ENCODE measurements at places on chromosomes 5 and 9.
A peak's percentile ranks its signal among the peaks of the same experiment; 100 is the strongest.

DNA sequence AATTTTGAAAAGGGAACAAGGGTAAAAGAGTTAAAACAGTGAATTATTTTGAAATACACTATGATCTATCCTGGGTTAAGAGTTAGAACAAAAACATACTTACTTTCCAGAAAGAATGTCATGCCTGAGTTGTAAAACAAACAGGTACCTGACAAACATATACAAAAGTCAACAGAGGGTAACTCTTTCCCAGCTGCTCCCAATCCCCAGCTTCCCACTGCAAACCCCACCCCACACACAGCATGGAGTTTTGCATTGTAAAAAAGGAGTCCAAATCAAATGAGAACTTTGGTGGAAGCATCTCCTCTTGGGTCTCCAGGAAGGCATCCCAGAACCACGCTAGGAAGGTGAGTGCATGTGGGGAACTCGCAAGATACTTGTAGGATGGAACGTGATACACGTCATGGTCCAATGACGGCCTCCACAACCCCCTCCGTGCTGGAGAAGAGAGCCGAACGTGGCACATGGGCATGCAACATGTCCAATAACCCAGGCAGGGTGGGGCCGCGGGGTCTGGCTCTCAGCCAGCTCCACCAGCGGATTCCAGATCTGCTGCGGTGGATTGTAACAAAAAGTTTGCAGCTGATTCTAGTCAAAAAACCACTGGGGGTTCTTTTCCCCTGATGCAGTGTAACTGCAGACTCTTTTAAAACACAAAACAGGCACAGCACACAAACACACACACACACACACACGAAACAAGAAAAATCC lies 55.8 kb downstream of the EPB41L4B start:
- no peak for DNase-seq

GRCh38 chr9:129408535-129409215 lies 212.2 kb downstream of the C9orf50 start:
- DNase-seq, result no peak

- DNase-seq, result no peak
These were observed 18.0 kb upstream of the FBP2 start for GRCh38 chr9:94611638-94612068.

DNA sequence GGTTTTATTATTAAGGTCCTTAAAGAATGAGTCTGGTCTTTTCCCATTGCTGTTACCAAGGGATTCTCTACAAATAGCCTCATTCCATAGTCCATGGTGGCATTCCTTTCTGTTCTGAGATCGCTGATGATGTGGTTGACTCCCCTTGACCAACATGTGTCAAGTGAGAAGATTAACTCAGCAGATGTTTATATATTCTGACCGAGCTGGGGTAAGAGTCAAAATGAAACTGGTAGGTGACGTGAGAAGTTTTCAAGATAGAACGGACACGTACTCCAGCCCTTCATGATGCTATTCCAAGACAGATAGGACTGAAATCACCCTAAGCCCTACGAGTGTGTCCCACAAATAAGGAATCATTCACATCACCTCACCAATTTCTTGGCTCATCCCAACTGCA lies 155.5 kb upstream of the WWC1 start:
- DNase-seq, result no peak

DNA sequence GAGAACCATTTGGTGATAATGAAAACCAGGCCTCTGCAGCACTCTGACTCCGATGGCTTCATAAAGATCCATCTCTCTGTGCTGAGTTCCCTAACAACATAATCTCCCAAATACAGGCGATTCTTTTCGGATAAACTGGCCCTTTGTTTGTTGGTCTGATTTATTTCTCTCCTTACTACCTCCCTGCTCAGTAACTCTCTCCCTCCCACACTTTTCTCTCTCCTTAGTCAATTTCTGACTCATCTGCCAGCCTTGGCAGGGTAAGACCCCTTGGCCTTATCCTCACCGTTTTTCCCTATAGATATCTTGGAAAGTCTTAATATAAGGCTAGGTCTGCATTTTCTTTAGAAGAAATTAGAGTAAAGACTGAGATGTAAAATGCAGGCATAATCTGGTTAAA lies 128.7 kb downstream of the BRINP1 start:
- DNase-seq, result no peak

DNA sequence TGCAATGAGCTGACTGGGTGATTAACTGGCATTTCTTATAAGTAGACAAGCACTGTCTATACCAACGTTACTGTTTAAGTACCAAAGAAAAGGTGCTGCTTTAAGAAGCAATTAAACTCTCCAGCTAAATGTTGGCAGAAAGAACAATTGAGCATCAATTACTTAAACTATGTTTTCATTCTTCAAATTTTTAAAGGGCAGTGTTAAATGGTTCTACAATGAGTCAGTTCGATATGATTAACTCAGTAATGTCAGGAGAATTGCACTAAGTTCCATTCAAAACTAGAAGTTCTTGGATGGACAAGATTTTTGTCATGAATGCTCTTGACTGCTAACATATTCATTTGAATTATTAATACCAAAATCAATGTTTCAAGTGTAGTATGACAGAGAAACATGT lies 593.7 kb downstream of the DNAH5 start:
- DNase-seq, result no peak

- DNase-seq, result no peak
These were observed 8.6 kb downstream of the HAPLN1 start for GRCh38 chr5:83711982-83712601.

DNA sequence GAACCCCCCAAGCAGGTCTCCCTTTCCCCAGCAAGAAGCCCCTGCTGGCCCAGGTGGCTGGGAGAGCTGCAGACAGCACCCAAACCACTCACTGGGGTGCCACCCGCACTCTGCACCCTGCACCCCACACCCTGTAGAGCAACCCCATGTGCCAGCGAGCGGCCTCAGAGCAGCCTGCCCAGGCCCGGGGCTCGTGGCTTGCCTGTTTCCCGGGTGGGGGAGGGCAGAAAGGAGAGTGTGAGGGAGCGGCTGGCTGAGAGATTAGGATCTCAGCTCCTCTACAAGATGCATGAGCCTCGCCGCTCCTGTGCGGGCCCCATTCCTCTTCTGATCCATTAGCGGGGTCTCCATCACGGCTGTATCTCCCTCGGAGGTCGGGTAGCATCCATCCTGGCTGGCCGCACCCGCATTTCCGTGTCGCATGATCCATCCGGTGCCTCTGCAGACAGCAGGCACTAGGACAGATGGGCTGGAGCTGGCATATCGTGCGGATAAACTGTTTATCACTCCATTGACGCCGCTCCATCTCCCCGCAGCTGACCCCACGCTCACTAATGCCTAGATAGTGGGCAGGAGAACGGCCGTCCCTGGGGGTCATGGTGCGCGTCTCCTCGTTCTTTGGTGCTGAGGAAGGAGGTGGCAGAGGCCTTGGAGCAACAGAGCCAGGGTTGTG lies 54.4 kb downstream of the MRPL36 start:
- DNase-seq, result peak; percentile 67

GRCh38 chr5:148465381-148466235 lies 81.8 kb downstream of the FBXO38 start:
- DNase-seq, result no peak

DNA sequence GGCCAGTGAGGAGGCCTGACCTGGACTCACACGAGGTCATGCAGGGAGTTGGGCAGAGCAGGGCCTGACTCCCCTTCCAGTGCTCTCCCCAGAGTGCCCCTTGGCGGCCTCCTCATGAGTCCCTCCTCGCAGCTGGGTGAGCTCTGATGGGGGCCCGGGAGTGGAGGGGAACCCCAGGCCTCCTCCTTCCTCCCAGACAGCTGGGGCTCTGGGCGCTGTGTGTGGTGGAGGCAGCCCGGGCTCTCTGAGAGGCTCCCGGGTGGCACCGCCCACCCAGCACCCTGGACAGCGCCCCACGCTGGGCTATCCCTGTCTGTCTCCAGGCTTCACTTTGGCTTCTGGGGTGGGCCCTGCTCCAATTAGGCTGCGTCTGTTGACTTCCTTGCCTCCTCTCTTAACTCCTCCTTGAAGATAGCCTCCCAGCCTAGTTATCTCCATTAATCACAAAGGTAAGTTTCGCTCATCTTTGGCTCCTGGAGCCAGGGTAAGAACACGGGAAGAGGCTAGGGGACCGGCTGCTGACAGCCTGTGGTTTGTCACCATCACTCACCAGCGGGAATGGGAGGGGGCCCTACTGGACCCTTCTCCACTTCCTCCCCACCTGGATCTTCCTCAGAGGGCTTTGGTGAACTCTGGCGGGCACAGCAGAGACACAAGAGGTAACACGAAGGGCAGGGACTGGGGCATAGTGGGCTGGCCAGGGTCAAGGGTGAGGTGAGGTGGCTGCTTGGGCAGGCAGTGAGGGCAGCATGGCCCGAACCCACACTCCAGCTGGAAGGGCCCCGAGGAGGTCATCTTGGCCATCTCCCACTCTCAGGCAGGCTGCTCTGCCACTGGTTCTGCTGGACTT lies 13.1 kb downstream of the PSD2 start:
- DNase-seq, result no peak

GRCh38 chr5:6775571-6775970 lies 62.3 kb downstream of the TENT4A start:
- no peak for DNase-seq

- DNase-seq, result no peak
These were observed 258.3 kb upstream of the NR4A3 start for GRCh38 chr9:99563364-99563763.

DNA sequence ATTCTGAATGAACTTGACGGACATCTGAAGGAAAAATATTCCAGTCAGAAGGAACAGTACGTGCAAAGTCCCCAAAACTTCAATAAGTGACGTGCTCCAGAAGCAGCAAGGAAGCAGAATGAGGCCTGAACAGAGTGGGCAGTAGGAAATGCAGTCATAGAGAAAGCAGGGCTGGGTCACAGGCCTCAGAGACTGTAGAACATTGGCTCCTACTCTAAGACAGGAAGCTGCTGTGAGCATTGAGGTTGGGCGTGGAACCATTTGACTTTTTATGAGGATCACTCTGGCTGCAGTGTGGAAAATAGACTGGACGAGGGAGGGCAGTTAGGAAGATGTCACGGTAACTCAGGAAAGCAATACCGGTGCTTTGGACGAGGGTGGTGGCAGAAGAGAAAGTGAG lies 64.0 kb downstream of the DOCK8 start:
- DNase-seq, result no peak

GRCh38 chr5:116378007-116378776 lies 196.4 kb downstream of the SEMA6A start:
- no peak for DNase-seq

DNA sequence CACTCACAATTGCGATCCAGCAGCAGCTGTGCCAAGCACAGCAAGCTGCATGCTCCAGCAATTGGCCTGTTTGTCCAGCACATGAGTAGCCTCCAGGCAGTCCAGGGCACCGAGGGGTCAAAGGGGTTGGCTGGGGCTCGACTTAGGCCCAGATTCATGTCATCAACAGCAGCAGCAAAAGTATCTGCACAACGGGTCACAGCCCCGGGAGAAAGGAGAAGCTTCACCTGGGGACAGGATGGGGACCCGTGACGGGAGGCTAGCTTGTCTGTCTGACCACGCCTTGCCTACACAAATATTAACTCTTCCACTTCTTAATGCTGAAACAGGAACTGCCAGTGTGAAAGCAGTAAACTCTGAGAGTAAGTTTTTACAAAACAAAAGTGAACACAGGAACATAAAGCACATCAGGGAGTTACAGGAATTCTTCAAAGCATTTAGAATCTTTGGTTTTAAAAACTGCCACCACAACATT lies 191.2 kb downstream of the PIK3R1 start:
- no peak for DNase-seq

- DNase-seq, result no peak
These were observed 33.4 kb downstream of the NDST1 start for GRCh38 chr5:150541397-150541675.

GRCh38 chr5:4348423-4348822 lies 752.8 kb downstream of the IRX1 start:
- no peak for DNase-seq

GRCh38 chr5:107474361-107474715 lies 196.4 kb downstream of the EFNA5 start:
- DNase-seq, result no peak

- DNase-seq, result no peak
These were observed 48.2 kb downstream of the DAB2IP start for GRCh38 chr9:121699571-121700164.

- DNase-seq, result no peak
These were observed 249.7 kb upstream of the IRX4 start for GRCh38 chr5:2132497-2132847.

GRCh38 chr9:129981180-129981907 lies 61.6 kb downstream of the FNBP1 start:
- DNase-seq, result no peak
